ENCODE measurements at places on chromosomes 11 and 22. TPM values are rescaled to one million over a fixed set of nuclear protein-coding genes. Genes with fewer than 3 reads are reported as not detected.

Gene HEPHL1
- not detected for total RNA-seq

Gene TP53AIP1
- not detected for total RNA-seq

Gene ANO5
- 1.2 TPM for total RNA-seq

Gene CLDN5
- 857 TPM for total RNA-seq

Gene E2F8
- 1.0 TPM for total RNA-seq

Gene OPCML
- not detected for total RNA-seq

Gene EFCAB6
- total RNA-seq: 0.45 TPM

Gene SYT7
- 0.19 TPM for total RNA-seq

Gene UPK3A
- not detected for total RNA-seq

Gene ART1
- not detected for total RNA-seq

Gene FAM227A
- total RNA-seq: 2.1 TPM

Gene CARD16
- 42.3 TPM for total RNA-seq

Gene ADM2
- under 0.01 TPM for total RNA-seq

Gene OR5B3
- not detected for total RNA-seq
